A172 (cell line): ENCODE measurements at places on chromosomes 12 and 14.

- no peak for DNase-seq
Measured at GRCh38 chr12:132665149-132665491, 22.0 kb downstream of the POLE start.

DNA sequence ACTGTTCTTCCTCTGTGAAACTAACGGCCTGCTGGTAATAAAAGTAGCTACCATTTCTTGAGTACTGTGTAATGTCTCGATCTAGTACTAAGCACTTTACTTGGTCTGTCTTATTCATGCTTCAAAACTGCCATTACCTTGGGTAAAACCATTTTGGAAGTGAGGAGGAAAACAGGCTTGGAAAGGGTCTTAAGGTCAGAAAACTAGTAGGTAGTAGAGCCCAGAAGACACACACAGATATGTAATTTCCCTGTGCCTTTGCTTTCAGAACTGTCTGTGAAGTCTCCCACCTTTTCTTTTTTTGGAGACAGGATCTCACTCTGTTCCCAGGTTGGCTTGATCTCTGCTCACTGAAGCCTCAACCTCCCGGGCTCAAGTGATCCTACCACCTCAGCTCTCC lies 3.4 kb upstream of the DDX55 start:
- no peak for DNase-seq

DNA sequence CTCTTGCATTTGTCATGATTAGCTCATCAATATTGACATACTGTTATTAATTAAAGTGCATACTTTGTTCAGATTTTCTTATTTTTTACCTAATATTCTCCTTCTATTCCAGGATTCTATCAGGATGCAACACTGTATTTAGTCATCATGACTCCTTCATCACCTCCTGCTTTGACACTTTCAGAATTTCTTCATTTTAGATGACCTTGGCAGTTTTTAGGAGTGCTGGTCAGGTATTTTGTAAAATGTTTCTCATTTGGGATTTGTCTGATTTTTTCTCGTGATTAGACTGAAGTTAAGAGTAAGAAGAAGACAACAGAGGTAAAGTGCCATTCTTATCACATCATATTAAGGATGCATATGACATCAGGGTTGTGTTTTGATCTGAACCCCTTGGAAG lies 167.0 kb upstream of the FOXG1 start:
- DNase-seq: no peak

DNA sequence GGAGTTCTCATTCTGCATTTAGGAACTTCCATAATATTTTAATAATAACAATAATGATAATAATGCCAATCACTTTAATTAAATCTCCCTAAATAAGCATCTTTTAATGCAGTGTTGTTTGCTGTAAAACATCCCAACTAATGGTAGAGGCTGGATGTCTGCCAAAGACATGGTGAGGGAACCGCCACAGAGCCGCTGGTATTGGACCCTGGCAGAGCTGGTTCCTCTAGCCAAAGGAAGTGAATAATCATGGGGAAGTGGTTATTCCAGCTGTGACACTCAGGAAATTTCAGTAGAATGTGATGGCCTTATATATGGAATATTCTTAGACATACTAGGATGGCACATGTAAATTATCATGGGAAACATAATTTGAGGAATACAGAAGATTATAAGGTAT lies 483.3 kb downstream of the ZFP36L1 start:
- DNase-seq: peak; percentile 13

- DNase-seq: no peak
Measured at GRCh38 chr12:68069275-68069674, 80.0 kb downstream of the IFNG-AS1 start.

GRCh38 chr14:59022144-59022543 lies 166.3 kb upstream of the DAAM1 start:
- peak; percentile 1 for DNase-seq

- no peak for DNase-seq
Measured at GRCh38 chr12:19312637-19313036, 126.7 kb upstream of the AEBP2 start.

GRCh38 chr14:74508844-74509428 lies 15.4 kb downstream of the ISCA2 start:
- no peak for DNase-seq

- no peak for DNase-seq
Measured at GRCh38 chr14:103551338-103551762, 11.1 kb downstream of the BAG5 start.

- no peak for DNase-seq
Measured at GRCh38 chr14:94143239-94143638, 13.8 kb upstream of the IFI27L2 start.

- no peak for DNase-seq
Measured at GRCh38 chr14:35973770-35974169, 147.6 kb downstream of the BRMS1L start.

GRCh38 chr14:93824518-93825234 lies 36.4 kb upstream of the PRIMA1 start:
- no peak for DNase-seq

DNA sequence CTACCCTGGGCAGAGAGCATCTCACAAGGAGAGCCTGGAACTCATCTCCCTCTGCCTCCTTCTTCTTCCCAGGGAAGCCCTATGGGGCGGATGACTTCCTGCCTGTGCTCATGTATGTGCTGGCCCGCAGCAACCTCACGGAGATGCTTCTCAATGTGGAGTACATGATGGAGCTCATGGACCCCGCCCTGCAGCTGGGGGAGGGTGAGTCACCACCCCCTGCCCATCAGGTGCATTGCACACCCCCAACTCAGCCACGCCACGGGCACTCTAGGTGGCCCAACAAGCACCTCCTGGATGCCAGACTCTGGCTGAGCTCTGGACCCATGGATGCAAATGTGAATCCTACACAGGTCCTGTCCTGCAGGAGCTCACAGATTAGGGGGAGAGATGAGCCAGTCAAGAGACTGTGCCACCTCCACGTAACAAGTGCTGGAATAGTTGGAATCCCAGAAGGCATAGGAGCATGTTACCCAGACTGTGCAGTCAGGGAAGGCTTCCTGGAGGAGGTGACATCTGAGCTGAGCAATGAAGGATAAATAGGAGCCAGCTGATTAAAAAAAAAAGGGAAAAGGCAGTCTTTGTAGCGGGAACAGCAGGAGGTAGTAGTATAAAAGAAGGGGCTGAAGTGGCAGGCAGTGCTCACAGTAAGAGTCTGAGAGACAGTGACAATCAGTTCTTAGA lies 71.9 kb downstream of the LGMN start:
- DNase-seq: no peak

DNA sequence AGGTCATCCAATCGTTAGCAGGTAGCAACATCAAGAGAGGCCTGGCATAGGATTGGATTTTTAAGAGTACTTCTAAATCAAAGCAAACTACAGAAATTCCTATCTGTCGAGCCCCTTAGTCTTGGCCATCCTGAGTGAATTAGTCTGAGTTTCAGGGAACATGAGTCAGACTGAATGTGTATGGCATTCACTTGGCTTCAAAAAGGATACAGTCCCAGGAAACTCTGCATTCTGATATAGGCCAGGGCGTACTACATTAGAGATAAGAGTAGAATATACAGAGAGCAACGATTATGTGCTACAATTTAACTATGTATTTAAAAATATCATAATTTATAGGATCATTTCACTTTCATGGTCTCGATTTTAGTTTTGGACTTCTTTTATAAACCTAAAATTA lies 242.2 kb downstream of the SOX5 start:
- no peak for DNase-seq

GRCh38 chr12:5944688-5945070 lies 380 bp downstream of the ANO2 start:
- no peak for DNase-seq

DNA sequence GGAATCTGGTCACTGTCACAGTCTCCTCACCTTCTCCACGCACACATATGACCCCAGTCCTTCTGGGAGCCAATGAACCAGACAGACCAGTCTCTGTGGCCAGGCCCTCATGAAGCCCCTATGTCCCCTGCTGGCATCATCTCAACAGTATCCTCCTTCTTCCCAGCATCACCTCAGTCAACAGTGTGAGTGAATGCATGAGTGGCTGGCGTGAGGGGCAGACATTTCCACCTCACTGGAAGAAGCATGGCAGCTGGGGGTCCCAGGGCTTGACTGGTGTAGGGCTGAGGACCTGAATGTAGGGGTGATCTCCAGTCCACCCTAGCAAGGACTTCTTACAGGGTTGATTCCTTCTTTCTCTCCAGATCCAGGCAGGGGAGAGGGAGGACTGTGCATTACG lies 1.8 kb downstream of the MAP3K12 start:
- no peak for DNase-seq

GRCh38 chr14:89251061-89251460 lies 166.0 kb downstream of the FOXN3 start:
- no peak for DNase-seq

GRCh38 chr12:120394483-120395367 lies 25.8 kb upstream of the MSI1 start:
- DNase-seq: no peak

- no peak for DNase-seq
Measured at GRCh38 chr12:68276402-68276930, 23.1 kb upstream of the IL22 start.
